A549 treated with ZK216348 at 1 μM for 4 hours (cell line): ENCODE measurements at places on chromosomes 16 and 17. TPM values are rescaled to one million over a fixed set of nuclear protein-coding genes. Genes with fewer than 3 reads are reported as not detected.

The KRT39 gene
- total RNA-seq: not detected in 5 replicates

The TBC1D3G gene
- total RNA-seq: not detected in 5 replicates

The ITGAE gene
- 81.5 to 101 TPM (median 95.8 TPM) in 5 replicates for total RNA-seq

The CD7 gene
- 0.11 TPM in 1 of 5 replicates, not detected in the others for total RNA-seq

The SALL1 gene
- total RNA-seq: 0.07 to 0.58 TPM (median 0.51 TPM) in 5 replicates

The TRIM47 gene
- 117 to 177 TPM (median 163 TPM) in 5 replicates for total RNA-seq

The PIEZO1 gene
- total RNA-seq: 76.0 to 155 TPM (median 134 TPM) in 5 replicates

The LRRC75A gene
- 1.1 to 1.5 TPM (median 1.2 TPM) in 5 replicates for total RNA-seq

The NACA2 gene
- not detected in 5 replicates for total RNA-seq

The LITAFD gene
- total RNA-seq: not detected in 5 replicates

The CCDC92B gene
- total RNA-seq: 0.07 to 0.23 TPM (median 0.14 TPM) in 5 replicates

The ZNF423 gene
- 0.07 to 0.31 TPM (median 0.14 TPM) in 5 replicates for total RNA-seq

The SLC6A2 gene
- total RNA-seq: 0.14 TPM in 1 of 5 replicates, not detected in the others

The GAST gene
- not detected in 5 replicates for total RNA-seq

The EPN2 gene
- 40.7 to 71.9 TPM (median 54.0 TPM) in 5 replicates for total RNA-seq

The CD300E gene
- not detected in 5 replicates for total RNA-seq

The SDR42E1 gene
- total RNA-seq: 1.2 to 1.7 TPM (median 1.4 TPM) in 5 replicates

The CETP gene
- not detected in 5 replicates for total RNA-seq

The CD300A gene
- total RNA-seq: not detected in 5 replicates

The ADAD2 gene
- total RNA-seq: not detected in 5 replicates

The TMUB2 gene
- 27.1 to 46.7 TPM (median 44.3 TPM) in 5 replicates for total RNA-seq

The ITGB3 gene
- 2.7 to 5.7 TPM (median 4.7 TPM) in 5 replicates for total RNA-seq

The HSD17B1 gene
- total RNA-seq: 1.1 to 1.8 TPM (median 1.7 TPM) in 5 replicates

The KAT2A gene
- total RNA-seq: 31.8 to 56.4 TPM (median 52.0 TPM) in 5 replicates

The KRT9 gene
- not detected in 5 replicates for total RNA-seq

The RAB40C gene
- total RNA-seq: 9.9 to 20.9 TPM (median 20.2 TPM) in 5 replicates

The PIMREG gene
- 31.8 to 47.1 TPM (median 42.7 TPM) in 5 replicates for total RNA-seq

The HELZ gene
- total RNA-seq: 7.0 to 12.6 TPM (median 10.1 TPM) in 5 replicates

The HS3ST3A1 gene
- 0.36 TPM in 1 of 5 replicates, not detected in the others for total RNA-seq

The SOST gene
- not detected in 5 replicates for total RNA-seq

The CHST5 gene
- total RNA-seq: 0.08 TPM in 1 of 5 replicates, not detected in the others

The ABHD15 gene
- 19.3 to 27.4 TPM (median 26.2 TPM) in 5 replicates for total RNA-seq

The TBC1D3B gene
- total RNA-seq: 1.5 to 4.3 TPM (median 3.4 TPM) in 5 replicates

The REXO5 gene
- total RNA-seq: 3.5 to 6.0 TPM (median 4.5 TPM) in 5 replicates

The SBK1 gene
- total RNA-seq: 0.17 to 0.45 TPM (median 0.35 TPM) in 5 replicates

The KRT25 gene
- total RNA-seq: not detected in 5 replicates

The APOBR gene
- 0.07 to 0.08 TPM (median 0.08 TPM) in 3 of 5 replicates, not detected in the others for total RNA-seq

The RAMP2 gene
- 0.74 to 1.3 TPM (median 0.88 TPM) in 4 of 5 replicates, not detected in the other for total RNA-seq
